ENCODE measurements at places on chromosomes 5 and 9. TPM values are rescaled to one million over a fixed set of nuclear protein-coding genes. Genes with fewer than 3 reads are reported as not detected.

DNA sequence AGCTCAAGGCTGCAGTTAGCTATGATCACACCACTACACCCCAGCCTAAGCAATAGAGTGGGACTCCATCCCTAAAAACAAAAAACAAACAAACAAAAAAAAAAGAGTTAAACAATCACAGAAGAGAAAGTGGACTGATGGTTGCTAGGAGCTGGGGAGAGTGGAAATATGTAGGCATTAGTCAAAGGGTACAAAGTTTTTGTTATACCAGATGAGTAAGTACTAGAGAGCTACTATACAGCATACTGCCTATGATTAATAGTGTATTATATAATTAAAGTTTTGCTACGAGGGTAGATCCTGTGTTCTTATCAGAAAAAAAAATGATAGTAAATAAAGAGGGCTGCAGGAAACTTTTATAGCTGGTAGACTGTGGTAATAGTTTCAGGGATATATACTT is 538.6 kb downstream of the ELAVL2 start:
- no peak for DNase-seq

DNA sequence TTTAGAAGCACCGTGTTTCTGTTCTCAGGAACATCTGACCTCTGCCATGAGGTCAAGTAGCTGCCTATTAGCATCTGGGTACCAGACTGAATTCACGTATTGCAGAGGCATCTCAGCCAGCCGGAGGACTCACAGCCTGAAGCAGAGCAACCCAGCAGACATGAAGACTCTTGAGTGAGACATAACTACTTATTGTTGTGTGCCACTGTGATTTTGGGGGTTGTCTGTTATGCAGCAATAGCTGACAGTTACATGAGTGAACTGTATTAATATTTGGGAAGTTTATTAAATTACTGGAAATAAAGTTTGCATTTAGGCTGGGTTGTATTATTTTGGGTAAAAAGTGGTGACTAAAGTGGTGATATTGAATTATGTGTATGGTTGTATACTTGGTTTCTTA is 1.3 kb upstream of the ACOT12 start:
- DNase-seq = no peak

The NSUN2 gene
- 41.9 TPM for total RNA-seq

GRCh38 chr9:95317893-95318211 is 343 bp upstream of the FANCC start:
- no peak for DNase-seq
